ENCODE measurements at places on chromosomes 1 and 21.
A peak's percentile ranks its signal among the peaks of the same experiment; 100 is the strongest.

- no peak for DNase-seq
Measured at GRCh38 chr1:77468949-77469710, 187.3 kb downstream of the AK5 start.

DNA sequence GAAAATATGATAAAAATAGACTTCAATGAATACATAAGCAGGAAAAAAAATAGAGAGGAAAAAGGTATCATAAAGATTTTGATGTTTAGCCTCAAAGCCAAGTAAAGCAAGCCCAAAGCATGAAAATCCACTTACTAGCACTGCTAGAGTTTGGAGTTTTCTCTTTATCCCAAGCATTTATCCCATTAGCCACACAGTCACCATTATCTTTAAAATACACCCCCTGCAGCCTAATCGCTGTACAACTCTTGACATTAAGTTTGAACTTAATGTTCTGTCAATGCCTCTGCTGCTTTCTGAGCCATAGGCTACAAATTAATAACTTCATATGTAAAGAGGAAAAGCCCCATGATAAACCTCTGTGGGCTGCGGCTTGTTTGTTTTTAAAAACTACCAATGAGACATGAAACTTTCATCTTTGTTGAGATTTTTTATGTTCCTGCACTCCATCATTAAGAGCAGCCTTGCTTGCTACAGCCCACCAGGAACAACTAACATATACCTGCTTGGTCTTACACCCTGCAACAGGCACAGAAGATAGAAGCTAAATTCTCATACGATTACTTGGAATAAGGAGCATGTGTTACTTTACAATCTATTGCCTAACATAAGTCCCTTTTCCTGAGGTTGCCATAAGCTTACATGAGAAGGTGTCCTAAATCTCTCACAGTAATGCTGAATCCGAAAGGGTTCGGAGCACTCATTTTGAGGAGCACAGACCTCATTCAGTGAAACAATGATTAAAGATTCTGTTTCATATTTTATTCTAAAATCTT is 202.4 kb downstream of the SMYD3 start:
- DNase-seq = no peak

- DNase-seq = no peak
Measured at GRCh38 chr1:214445831-214446614, 105.4 kb downstream of the PTPN14 start.

GRCh38 chr1:15411593-15412137 is 2.0 kb downstream of the EFHD2 start:
- peak; percentile 48 for DNase-seq

DNA sequence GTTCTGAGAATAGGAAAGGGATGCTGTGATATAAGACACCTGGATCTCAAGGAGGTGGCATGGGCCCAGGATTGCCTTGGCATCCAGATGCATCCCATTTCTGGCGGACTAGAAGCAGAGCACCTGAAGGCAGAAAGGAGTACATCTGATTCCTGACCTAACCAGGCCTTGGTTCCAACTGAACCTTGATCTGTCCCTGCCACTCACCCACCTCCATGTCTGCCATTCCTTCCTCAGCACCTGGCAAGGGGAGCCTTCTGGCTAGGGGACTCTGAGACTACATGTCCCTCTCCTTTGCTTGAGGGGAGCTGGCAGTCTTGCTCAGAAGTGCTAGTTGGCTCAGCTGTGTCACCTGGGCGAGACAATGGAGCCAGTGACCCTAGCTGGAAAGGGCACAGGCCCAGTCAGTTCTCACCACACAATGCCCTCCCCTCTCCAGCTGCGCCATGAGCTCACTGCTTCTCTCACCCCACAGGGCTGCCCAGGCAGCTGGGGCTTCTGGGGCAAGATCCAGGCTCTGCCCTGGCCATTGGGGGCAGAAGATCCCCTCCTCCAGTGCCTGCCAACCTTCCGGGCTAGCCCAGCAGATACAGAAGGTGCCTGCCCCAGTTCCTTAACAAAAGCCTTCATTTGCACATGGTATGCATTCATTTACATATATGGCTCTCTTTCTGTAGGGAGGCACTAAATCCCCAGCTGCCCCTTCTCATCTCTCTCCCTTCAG is 2.9 kb downstream of the IGSF8 start:
- DNase-seq = no peak

DNA sequence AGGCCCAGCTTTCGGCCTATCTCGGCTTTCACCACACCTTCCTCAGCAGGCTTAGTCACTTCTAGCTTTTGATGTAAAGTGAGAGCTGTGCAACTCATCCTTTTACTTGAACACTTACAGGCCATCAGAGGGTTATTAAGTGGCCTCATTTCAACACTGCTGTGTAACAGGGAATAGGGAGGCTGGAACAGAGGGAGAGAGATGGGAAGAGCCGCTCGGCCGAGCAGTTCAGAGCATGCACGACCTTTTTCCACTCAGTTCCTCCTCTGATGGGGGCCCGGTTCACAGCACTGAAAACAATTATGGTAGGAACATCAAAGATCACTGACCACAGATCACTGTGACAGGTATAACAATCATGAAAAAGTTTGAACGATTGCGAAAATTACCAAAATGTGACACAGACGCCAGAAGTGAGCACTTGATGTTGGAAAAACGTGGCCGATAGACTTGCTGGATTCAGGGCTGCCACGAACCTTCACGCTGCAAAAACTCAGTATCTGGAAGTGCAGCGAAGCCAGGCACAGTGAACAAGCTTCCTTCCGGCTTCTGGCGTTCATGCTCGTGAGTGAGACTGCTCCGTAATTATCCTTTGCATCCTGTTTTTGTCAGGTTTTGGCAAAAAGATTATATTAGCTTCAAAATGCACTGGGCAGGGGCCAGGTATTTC is 28.6 kb downstream of the AGPAT3 start:
- DNase-seq = no peak

- DNase-seq = peak; percentile 72
Measured at GRCh38 chr21:44083631-44084291, 23.4 kb upstream of the PWP2 start.

- DNase-seq = no peak
Measured at GRCh38 chr1:109928591-109929111, 18.0 kb downstream of the CSF1 start.

DNA sequence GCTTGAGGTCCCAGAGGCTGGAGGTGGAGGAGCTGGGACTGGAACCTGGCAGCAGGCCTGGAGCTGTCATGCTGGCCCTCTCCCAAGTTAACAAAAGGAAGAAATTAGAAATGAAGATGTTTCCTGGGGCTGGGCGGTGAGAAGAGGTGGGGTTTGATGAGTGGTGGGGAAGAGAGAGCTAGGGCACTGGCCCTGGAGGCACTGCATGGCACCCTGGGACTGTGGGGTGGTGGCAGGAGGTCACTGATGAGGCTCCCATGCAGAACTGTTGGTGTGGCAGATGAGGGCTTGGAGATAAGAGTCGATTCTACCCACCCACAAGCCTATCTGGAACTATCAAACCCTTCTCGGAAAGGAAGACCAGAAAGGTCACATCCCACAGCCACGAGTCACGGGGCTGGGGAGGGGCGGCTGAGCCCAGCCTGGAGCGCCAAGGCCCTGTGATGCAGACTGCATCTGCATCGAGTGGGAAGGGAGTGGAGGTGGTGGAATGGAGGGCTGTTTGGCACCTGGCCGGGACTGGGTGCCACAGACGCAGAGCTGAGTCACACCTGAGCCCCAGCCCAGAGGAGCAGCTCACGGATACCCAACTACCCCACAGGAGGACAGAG is 29.4 kb downstream of the MRPL37 start:
- DNase-seq = no peak

DNA sequence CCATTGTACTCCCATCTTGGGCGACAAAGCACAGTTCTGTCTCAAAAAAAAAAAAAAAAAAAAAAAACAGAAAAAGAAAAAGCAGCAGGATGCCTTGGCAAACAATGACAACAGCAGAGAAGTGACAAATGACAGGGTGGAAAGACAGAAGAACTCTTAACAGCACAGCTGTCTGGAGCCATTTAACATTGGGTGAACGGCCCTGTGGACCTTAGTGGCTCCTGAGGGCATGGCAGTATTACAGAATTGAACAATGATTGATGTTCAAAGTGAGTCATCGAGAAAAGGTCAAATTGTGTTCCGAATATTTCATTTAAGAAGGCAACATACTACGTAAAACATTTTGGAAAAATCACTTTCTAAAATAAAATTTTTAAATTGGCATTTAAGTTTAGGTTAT is 30.0 kb downstream of the DNASE2B start:
- DNase-seq = no peak

Data from activated T-cell treated with anti-CD3 and anti-CD28 coated beads, Interleukin-2, amount 50 U/mL, for 1 hour (primary cell).